Foreskin fibroblast (primary cell): ENCODE measurements at places on chromosomes 13 and 19.
A peak's percentile ranks its signal among the peaks of the same experiment; 100 is the strongest.

DNA sequence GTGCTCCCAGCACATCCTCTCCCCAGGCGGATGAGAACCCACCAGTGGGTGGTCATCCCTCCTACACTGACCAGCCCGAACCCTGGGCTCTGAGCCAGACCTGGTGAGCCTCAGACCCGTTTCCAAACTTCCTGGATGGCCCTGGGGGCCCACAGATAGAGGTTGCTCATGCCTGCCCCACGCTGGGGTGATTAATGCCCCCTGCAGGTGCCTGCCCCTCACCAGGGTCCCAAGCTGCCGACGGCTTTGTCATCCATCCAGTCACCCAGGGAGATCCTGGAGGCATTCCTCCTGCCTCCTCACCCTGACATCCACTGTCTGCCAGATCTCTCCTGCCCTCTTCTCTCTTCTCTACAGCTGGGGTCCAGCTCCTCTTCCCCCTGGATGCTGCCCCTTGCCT, 28.4 kb upstream of the PLA2G4C start:
- DNase-seq = no peak

DNA sequence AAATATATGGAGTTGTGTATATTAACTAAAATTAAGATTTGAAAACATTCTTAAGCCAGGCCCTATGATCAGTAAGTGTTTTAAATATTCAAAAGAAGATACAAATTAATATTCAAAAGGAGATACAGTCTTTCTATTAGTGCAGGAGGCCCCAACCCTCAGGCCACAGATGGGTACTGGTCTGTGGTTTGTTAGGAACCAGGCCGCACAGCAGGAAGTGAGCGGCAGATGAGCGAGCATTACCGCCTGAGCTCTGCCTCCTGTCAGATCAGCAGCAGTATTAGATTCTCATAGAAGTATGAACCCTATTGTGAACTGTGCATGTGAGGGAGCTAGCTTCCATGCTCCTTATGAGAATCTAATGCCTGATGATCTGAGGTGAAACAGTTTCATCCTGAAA, 232.9 kb downstream of the FOXO1 start:
- no peak for DNase-seq

DNA sequence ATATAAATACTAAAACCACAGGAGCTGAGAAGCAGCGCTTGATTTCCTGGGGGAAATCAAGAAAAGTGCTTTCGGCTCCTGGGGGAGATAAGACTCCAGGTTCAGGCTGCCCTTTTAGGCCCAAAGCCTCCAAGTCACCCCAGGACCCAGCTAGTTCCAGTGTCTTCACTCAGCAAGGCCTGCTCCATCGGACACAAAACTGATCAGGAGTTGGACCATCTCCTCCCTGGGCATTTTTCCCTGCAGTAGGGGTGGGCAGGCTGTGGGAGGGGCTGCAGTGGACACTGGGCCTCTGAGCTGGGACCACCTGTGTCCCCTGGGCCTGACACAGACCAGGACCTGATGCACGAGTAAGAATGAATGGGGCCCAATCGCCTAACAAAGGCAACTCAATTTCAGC, 15.2 kb downstream of the C19orf12 start:
- no peak for DNase-seq

- DNase-seq = peak; percentile 86
These were observed 68.6 kb downstream of the RASA3 start for GRCh38 chr13:114063545-114064449.

GRCh38 chr13:30053939-30054338, 203.5 kb upstream of the UBL3 start:
- DNase-seq = no peak

DNA sequence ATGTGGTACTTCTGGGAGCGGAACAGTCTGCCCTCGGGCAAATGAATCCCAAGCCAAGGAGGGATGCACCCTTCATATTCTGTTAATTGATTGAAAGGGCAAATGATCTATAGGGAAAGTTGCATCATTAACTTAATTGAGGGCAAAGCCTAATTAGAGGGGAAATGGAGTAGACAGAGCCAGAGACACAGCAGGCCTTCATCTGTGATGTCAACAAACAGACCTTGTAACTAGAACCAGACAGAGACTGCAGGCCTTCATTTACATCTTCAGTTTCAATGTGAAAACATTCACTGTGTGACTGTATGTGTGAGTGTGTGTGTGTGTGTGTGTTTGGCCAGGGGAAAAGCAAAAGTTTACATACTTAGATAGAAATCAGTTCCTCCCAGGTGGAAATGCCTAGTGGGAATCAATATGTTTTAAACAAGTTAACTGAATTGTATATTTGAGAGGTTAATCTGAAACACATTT, 126.4 kb downstream of the SPRY2 start:
- peak; percentile 26 for DNase-seq

DNA sequence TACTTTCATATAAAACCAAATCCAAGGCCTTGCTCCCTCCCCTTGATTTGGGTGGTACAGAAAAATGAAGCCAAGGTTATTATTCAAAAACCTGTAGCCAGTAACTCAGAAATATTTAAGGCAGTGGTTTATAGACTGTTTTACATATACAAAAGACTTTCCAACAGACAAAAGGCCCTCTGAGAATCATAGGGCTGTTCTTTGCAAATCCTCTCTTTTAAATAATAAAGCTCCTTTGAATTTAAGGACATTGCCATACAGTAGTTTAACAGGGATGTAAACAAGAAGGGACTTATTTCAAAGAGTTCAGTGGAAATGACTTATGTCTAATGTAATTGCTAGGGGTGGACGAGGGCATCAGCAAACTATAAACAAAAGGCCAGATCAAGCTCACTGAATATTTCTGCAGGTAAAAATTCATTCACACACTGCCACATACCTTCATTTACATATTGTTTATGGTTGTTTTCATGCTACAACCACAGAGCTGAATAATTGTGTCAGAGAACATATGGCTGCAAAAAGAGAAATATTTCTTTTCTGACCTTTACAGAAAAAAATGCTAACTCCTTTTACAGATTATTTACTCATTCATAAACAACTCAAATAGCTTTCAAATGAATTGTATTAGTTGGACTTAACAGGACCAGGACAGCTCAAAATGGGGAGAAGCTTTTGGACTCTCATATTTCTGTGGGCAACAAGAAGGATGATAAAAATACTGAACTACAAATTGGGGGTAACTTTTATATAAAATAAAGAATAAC, 665.6 kb downstream of the SLITRK1 start:
- peak; percentile 45 for DNase-seq

- DNase-seq = peak; percentile 61
These were observed 131.8 kb downstream of the IRS2 start for GRCh38 chr13:109654341-109655205.

GRCh38 chr13:38361542-38362262, 12.1 kb downstream of the UFM1 start:
- no peak for DNase-seq

DNA sequence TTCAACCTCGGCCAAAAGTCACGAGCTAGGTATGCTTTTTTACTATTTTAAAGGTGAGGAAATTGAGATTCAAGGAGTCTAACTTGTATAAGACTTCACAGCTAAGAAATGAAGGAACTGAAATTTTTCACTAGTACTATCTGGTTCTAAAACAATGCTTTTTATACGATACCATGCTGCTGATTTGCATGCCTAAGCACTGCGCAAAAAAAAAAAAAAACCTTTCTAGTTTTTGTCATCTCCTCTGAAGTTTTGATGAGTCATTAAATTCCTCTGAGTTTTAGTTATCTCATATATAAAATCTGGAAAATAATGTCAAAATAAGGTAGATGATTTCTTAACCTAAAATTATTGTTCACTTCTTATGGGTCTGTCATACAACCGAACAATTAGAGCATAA, 28.0 kb upstream of the UFM1 start:
- no peak for DNase-seq

DNA sequence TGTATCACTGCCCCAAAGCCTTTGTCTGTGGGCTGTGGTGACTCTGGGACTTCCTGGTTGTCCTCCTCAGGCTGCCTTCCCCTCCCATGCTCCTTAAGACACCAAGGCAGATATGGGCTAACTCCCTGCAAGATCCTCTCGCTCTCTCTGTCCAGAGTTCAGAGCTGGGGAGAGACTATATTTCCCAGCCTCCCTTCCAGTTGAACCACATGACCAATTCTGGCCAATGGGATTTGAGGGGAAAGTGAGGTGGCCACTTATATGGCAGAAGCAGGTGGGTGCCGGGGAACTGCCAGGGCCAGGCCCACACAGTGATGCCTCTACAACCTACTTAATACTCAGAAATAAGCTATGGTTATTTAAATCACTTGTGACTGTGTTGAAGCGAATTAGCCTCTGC, 16.2 kb upstream of the ANGPTL8 start:
- DNase-seq = no peak

DNA sequence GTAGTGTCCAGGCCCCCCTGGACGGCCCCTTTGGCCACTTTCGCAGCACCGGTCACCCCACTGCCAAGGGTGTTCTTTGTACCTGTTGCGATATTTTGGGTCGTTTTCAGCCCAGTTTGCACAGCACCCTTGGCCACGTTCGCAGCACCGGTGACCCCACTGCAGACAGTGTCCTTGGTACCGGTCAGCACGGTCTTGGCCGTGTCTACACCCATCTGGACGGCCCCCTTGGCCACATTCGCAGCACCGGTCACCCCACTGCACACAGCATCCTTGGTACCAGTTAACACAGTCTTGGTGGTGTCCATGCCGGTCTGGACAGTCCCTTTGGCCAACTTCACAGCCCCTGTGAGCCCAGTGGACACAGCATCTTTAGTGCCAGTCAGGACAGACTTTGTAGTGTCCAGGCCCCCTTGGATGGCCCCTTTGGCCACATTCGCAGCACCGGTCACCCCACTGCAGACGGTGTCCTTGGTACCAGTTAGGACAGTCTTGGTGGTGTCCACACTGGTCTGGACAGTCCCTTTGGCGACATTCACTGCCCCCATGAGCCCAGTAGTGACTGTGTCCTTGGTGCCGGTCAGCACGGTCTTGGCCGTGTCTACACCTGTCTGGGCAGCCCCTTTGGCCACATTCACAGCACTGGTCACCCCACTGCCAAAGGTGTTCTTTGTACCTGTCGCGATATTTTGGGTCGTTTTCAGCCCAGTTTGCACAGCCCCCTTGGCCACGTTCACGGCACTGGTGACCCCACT, 6.8 kb downstream of the PLIN4 start:
- DNase-seq = no peak

- DNase-seq = peak; percentile 83
These were observed 41.5 kb upstream of the MEDAG start for GRCh38 chr13:30864433-30865122.

DNA sequence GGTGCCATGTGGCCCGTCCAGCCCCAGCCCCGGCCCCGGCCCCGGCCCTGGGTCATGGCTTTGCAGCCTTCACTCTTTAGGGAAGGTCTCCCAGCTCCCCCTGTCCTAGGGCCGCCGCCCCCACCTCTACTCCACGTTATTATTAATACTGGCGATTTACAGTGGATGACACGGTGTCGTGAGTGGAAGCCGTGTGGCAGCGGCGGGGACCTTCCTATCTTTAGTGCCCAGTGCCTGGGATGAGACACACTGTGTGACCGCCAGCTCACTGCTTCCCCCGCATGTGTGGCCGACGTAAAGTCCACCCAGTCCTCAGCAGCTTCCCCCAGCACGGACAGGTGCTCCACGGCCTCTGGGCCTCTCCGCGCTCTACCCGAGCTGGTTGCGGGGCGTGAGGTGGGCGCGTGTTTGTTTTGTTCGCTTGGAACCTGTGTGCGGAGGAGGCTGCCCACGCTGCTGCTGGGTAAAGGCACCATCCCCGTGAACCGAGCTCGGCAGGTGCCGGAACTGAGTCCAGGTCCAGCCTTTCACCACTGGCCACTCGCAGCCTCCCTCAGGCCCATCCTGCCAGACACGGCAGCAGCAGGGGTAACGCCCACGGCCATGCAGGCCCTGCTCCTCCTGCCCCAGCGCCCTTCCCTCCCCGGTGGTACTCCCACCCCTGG, 70.9 kb upstream of the MCF2L start:
- no peak for DNase-seq

- DNase-seq = no peak
These were observed 172.5 kb upstream of the SLITRK5 start for GRCh38 chr13:87498681-87499080.

DNA sequence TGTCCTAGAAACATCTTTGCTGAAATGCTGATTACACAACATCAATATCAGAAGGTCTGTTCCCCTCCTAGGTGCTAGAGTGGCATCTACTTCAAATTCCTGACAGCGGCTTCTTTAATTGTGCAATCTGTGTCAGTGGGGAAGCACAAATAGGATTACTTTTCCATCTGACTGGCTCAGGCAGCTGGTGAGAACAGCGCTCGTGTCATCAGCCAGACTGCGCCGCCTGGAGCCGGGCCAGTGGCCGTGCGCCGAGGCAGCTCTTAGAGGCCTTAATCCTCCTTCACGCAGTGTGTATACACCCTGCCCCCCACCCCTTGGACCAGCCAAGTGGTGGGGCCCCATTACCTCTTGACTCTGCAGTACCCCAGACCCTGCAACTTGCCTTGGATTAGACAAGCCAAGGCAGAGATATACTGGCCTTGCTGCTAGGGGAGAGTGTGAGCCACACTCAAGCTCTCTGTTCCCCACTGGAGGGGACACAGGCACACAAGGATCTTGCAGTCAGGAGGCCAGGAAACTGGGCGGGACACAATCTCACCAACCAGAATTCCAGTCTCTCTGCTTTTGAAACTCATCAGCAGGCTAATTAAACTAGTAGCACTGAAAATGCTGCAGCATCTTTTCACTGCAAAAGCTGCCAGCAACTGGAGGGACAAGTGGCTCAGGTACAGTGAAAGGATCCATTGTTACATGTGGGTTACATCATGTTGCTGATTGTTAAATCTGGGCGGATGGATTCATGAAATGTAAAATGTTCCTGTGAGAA, 48.9 kb upstream of the EPHX3 start:
- peak; percentile 81 for DNase-seq

GRCh38 chr13:58865286-58865685, 1233.7 kb downstream of the PCDH17 start:
- no peak for DNase-seq

- no peak for DNase-seq
These were observed 108.7 kb upstream of the MBNL2 start for GRCh38 chr13:97113231-97114001.

GRCh38 chr19:47540748-47541147, 25.9 kb upstream of the NAPA start:
- DNase-seq = peak; percentile 29

GRCh38 chr13:97124915-97125809, 97.0 kb upstream of the MBNL2 start:
- DNase-seq = peak; percentile 91

DNA sequence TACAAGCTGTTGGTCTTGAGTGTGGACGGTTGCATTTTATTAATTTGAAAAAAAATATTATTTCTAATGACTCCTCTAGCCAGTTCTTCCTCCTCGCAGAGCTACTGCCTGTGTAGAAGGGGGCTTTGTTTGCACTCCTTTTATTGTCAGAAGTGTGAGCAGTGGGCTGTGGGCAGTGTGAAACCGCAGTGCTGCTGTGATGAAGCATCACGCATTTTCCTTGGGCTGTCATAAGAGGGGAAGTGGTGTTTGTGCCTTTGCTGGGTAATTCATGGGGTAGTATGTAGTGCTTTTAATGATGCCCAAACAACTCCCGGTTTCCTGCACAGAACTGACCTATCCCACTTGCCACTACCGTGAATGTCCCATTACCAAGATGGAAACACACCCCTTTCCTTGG, 357.3 kb downstream of the ZNF536 start:
- no peak for DNase-seq
